SHP77 (cell line): ENCODE measurements at places on chromosomes 16 and 17.

DNA sequence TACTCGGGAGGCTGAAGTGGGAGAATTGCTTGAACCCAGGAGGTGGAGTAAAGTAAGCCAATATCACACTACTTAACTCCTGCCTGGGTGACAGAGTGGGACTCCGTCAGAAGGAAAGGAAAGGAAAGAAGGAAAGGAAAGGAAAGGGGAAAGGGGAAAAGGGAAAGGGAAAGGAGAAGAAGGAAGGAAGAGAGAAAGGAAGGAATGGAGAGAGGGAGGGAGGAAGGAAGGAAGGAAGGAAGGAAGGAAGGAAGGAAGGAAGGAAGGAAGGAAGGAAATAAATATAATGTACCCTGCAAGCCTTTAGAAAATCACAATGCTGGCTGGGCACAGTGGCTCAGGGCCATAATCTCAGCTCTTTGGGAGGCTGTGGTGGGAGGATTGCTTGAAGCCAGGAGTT, 27.3 kb downstream of the SLC5A11 start:
- DNase-seq = no peak

DNA sequence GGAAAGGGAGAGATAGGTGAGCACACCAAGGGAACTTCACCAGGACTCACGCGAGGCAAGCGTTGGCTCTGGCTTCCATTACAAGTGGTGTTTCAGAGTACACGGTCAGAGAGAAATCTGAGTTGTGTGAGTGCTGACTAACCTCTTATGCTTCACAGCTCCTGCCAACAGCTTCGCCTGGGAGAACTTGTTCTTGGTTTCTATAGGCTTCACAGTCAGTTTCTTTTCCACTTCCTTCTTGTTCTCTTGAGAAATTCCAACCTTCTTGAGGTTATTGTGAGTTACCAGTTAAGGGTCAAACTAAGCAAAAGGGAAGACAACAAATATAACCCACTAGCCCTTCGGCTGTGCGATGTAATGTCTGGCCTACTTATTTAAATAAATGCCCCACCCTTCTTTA, 18.9 kb downstream of the PSME3IP1 start:
- DNase-seq = no peak

GRCh38 chr17:33292981-33293867, at the start of gene ASIC2:
ASIC2 (minus strand) TSS chr17:33293295.
- peak; percentile 82 for DNase-seq

DNA sequence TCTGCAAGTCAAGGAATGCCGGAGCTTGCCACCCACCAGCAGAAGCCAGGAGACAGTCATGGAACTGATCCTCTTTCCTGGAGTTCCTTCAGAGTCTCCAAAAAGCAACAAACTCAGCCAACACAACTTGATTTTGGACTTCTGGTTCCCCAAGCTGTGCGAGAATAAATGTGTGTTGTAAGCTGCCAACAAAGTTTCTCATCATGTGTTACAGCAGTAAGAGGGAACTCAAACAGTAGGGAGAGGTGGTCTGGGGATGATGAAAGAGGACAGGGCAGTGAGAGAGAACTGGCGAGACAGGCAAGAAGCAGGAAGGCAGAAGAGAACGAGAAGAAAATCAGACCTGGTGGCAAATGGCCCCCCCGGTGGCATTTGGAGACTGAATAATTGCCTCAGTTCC, 204.9 kb downstream of the MAF start:
- no peak for DNase-seq

DNA sequence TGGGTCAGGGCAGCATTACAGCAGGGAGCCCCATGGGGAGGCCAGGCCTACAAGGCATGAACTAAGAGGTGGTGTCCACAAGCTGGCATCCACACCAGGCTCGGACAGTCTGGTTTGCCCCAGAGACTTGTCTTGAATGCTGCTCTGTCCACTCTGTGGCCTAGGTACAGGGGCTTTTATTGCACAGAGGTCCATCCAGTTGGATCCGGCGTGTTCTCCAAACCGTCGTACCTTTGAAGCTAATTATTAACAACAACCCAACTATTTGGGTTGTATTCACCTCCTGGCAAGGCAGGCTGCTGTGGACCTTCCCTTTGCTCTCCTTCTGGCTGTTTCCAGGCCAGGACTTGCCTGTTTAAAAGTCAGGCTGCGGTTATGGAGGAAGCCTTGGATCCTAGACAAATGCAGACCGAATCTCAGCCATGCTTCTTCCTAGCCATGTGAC, 123.4 kb downstream of the CLEC16A start:
- no peak for DNase-seq

DNA sequence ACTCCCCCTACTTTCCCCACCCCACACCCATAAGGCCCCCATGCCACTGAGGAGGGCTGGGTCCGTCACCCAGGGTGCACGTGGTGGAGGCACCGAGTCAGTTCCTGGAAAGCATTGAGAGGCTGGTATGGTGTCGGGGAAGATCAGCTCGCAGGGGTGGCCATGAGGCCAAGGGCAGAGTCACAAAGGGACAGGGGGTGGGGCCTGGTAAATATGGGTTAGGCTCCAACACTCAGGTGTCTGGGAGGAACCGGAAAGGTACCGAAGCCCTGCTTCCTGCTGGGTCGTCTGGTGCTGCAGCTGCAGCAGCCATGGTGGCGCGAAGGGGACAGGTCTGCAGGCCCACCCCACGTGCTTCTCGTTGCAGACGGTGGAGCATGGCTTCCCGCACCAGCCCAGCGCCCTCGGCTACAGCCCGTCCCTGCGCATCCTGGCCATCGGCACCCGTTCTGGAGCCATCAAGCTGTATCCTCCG, 30.2 kb downstream of the LLGL2 start:
- no peak for DNase-seq

GRCh38 chr16:49811644-49812334, 44.1 kb downstream of the ZNF423 start:
- DNase-seq = no peak

- no peak for DNase-seq
Observed at GRCh38 chr16:58264007-58264406, 30.8 kb downstream of the PRSS54 start.

DNA sequence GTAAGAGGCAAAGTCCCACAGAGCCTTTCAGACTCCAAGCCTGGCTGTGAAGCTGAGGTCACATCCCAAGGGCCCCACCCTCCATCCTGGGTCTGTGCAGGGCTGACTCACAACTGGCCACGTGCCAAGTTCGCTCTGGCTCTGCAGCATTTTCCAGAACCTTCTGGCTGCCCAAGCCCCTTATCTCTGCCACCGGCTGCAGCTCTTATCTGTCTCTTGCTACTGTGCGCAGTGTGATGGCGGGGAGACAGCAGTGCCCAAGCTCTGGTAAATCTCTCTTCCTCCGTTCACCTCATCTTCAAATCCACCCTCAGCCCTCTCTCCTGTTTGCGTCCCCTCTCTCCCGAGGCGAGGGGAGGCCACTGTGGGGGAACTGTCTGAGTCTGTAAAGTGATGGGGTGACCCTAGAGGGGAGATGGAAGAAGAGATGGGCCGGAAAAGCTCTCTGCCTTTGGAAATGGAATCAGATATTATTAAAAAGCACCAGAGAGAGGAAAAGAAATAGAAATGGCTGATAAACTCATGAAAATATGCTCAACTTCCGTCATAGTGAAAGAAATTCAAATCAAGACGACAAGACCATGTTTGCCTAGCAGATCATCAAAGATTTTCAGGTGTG, 162.7 kb upstream of the CDC42EP4 start:
- DNase-seq = peak; percentile 75

GRCh38 chr17:14616528-14616927, 315.6 kb downstream of the HS3ST3B1 start:
- no peak for DNase-seq

GRCh38 chr17:16282522-16282921, 65.5 kb downstream of the PIGL start:
- DNase-seq = no peak

DNA sequence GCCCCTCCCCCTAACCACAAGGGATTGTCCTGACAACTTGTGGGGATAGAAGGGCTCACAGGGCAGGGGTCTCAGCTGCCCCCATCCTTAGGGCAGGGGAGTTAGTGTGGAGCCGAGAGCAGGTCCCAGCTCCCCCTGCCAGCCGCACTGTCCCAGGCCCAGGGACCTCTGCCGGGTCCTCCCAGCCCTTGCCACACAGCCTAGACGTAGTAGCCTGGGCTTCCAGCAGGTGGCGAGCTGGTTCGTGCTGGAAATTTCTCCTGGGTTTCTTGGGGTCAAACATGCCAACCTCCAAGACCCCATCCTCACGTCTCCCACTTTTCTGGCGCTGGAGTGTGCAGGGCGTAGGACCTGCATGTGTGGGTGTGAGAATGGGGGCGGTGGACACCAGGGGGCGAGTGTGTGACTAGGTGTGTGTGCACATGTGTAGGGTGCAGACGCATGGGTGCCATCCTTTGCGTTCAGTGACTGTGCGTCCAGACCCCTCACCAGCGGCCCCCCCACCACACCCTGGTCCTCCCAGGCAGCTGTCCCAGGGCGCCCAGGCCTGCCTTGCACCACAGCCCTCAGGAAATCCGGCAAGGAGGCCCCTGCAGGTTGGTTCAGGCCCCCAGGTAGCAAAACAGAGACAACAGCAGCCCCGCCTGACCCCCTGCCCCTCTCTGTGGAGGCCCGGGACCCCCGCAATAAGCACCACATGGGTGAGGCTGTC, 29.5 kb downstream of the SBK1 start:
- peak; percentile 13 for DNase-seq

- peak; percentile 45 for DNase-seq
Observed at GRCh38 chr17:76810956-76811355, 57.2 kb upstream of the MGAT5B start.

- no peak for DNase-seq
Observed at GRCh38 chr16:28475221-28475620, 3.1 kb upstream of the NPIPB7 start.

DNA sequence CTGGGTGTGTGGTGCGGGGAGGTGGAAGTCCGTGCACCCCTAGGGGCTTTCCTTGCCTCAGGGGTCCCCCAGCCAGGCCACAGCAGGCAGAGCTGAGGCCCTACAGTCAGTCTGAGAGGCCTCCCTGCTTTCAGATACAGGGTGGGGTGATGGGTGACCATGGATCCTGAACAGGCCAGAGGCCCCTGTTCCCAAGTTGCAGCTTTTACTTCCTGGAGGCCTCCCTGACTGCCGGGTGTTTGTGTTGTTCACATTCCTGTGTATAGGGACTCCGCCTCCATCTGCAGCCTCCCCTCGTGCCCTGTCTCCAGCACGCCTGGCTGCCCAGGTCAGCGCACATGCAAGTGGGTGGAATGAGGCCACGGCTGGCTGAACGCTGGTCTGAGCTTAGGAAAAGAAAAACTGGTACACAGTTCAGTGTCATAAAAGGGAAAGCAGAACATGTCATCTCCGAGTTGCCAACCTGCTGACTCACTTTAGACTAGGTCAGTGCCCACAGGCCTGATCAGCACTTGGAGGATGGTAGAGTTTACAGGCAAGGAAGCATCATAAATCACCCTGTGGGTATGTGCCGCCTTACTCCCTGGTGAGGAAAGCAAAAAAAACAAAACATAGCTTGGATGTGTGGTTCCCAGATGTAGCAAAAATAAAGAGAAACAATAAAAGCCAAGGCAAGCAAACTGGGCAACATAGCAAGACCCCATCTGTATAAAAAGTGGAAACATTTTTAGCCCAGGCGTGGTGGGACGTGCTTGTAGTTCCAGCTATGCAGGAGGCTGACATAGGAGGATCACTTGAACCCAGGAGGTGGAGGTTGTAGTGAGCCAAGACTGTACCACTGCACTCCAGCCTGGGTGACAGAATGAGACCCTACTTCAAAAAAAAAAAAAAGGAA, 6.2 kb upstream of the SLC7A6 start:
- DNase-seq = peak; percentile 11

DNA sequence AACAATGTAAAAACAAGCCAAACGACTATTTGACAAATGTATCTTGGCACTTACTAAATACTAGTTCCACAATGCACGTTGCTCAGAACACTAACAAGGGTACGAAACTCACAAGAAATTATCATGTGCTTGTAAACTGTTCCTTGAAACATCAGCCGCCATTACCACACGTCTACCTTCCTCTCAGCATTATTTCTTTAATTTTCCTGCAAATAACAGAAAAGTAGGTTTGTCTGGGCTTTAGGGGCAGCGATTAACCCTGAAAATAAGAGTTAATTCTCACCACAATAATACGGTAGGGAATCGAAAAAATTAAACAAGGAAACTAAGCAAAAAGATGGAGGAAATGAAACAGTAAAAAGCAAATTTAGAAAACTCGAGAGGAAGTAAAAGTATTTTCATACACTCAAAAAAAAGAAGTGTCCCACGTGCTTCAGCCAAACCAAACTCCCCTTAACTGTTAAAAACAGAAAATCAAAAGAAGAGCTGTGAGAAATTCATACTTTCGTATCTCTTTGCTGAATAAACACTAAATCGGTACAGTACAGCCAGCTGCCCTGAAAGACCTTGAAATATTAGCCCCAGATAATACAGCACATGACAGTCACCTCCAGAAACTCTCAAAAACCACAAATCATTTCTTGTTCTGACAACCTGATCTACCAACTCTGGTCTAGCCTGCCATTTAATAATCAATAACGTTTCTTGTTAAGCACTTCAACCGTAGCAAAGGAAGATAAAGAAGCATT, 1.2 kb downstream of the ARHGAP17 start:
- no peak for DNase-seq

- DNase-seq = no peak
Observed at GRCh38 chr16:58492735-58493134, 7.2 kb upstream of the NDRG4 start.

DNA sequence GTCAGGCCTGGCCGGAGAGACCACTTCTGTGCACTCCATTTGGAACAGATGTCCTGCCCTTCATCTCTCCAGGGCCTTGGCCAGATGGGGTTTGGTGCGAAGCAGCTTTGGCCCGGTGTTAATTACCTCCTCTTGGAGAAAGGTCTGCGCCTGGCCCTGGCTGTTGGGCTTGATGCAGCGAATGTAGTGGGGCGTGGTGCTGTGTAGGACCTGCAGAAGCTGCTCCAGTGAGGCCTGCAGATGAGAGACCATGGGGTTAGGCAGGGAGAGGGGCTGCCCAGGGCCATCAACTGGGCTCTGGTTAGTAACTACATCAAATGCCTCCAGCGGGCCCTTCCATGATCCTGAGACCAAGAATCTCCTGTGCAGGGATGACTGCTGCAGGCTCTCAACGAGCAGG, 18.7 kb downstream of the ZNHIT3 start:
- DNase-seq = no peak

- DNase-seq = peak; percentile 23
Observed at GRCh38 chr17:2150806-2151205, 95.9 kb downstream of the HIC1 start.
